ENCODE measurements at places on chromosomes 13 and 19. TPM values are rescaled to one million over a fixed set of nuclear protein-coding genes. Genes with fewer than 3 reads are reported as not detected.
A peak's percentile ranks its signal among the peaks of the same experiment; 100 is the strongest.

- no peak for DNase-seq
Measured at GRCh38 chr13:67094078-67094477, 136.1 kb downstream of the PCDH9 start.

GRCh38 chr13:45055198-45055901 lies 65.0 kb upstream of the GTF2F2 start:
- no peak for DNase-seq

DNA sequence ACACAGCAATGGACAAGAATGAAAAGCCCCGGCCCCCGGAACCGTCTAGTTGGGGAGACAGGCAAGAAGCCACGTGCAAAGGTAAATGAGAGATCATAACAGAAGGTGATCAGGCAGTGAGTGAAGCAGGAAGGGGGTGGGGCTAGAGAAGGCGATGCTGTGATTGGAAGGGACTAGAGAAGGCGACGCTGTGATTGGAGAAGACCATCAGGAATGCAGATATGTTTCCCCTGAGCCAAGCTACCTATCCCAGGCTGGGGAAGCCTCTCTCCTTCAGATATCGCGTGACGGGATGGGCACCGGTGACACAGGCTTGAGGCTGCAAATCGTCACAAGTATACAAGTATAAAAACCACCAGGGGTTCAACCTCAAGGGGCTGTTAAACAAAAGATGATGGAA lies 21.8 kb downstream of the DCAF15 start:
- no peak for DNase-seq

GRCh38 chr13:92994056-92994455 lies 232.6 kb upstream of the GPC6 start:
- no peak for DNase-seq

DNA sequence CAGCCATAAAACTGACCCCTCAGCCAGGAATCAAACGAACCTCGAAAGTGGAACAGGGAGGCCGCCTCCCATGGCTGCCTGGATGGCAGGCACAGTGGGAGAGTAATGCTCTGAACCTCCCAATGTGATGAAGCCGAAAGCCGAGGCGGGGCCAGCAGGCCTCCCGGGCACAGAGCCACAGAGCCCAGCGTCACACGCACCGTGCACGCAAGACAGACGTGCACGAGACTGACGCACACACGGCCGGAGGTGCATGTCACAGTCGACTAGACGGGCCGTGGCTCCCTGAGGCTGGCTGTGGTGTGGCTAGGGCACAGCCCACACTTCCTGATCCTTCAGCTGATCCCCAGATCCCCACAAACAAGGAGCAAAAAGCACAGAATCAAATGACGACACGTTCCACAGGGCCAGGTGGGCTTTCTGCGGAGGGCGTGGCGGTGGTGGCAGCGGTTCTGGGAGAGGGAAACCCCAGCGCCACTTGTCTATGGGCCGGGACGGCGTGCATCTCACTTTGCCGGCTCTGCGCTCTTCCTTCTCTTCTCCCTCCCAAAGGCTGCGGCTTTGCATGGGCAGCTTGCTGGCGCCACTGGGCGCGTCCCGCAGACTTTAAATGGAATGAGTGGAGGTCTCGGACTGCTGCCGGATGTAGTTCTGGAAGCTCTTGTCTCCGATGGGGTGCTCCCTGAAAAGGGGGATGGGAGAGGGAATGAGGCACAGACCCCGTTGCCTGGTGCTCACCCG lies 5.0 kb upstream of the C13orf46 start:
- DNase-seq = peak; percentile 1

- peak; percentile 33 for DNase-seq
Measured at GRCh38 chr13:53782488-53782961, 753.9 kb downstream of the OLFM4 start.

DNA sequence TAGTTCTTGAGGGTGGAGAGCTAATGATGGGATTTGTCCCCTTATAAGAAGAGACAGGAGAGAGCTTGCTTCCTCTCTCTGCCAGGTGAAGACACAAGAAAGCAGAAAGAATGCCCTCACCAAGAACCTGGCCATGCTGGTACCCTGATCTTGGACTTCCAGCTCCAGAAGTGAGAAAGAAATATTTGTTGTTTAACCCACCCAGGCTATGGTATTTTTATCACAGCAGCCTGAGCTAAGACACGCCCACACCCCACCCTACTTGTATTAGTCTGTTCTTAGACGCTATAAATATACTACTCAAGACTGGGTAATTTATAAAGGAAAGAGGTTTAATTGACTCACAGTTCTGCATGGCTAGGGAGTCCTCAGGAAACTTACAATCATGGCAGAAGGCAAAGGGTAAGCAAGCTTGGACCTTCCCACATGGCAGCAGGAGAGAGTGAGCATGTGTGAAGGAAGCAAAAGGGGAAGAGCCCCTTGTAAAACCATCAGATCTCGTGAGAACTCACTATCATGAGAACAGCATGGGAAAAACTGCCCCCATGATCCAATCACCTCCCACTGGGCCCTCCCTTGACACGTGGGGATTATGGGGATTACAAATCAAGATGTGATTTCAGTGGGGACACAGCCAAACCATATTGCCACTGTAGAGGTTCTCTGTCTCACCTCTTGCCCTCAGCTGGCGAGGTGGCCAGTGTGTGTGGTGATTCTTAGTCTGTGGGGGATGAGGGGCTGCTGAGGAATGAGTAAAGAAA lies 57.4 kb upstream of the RCBTB2 start:
- no peak for DNase-seq

DNA sequence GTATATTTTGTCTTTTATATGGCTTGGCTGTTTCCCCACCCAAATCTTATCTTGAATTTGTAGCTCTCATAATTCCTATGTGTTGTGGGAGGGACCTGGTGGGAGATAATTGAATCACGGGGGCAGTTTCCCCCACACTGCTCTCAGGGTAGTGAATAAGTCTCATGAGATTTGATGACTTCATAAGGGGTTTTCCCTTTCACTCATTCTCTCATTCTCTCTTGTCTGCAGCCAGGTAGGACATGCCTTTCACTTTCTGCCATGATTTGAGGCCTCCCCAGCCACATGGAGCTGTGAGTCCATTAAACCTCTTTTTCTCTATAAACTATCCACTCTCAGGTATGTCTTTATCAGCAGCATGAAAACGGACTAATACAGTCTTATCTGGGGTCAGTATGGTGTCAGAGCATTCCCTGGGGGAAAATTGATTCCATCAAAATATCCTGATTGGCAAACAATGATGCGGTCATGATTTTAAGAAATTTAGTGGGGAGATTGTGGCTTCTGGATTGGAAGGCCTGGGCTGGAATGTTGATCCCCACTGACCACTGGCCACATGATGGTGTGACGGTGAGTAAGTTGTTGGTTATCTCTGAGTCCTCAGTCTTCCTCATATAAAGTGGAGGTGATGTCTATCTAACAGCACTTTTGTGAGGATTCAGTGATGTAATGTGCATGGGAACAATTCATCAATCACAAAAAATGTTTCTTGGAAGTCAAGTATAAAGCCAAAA lies 27.5 kb upstream of the ANKRD10 start:
- DNase-seq = no peak

GRCh38 chr19:39264306-39265290 lies 3.6 kb upstream of the IFNL2 start:
- DNase-seq = no peak

DNA sequence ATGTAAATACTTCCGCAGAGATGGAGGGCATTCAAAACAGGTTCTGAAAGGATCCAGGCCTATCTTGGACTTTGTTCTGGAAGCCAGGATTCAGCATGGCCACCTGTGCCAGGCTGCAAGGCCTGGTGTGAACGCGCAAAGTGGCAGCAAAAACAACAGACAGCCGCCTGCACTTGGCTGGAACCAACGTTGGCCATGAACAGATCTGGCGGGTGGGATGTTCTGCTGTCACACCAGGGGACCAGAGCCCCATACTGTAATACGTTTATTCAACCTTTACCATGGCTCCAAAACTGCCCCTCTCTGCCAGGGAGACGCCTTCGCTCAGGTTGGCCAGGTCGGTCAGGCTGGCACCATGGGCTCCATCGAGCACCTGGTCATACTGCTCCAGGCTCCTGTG lies 69.7 kb downstream of the EPS15L1 start:
- no peak for DNase-seq

DNA sequence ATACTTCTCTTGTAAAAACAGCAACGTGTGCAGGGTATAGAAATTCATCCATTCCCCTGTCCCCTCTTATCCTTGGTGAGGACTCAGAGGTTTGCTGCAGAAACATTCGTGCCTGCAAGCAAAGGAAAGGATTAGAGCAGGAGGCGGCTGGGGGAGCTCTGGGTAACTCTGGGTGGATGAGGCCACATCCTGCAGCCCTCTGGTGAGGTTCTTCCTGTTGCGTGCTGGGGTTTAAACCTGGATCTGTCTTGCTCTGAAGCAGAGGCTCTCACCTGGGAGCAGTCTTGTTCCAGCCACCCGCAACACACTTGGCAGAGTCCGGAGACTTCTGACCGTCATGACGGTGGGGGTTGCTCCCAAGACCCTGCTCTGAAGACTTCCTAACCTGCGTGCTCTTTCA lies 69.2 kb downstream of the ATP11A start:
- no peak for DNase-seq

GRCh38 chr19:35438096-35438495 lies 10.0 kb upstream of the FFAR2 start:
- DNase-seq = peak; percentile 34

GRCh38 chr13:110265341-110265681 lies 41.6 kb downstream of the COL4A1 start:
- no peak for DNase-seq

DNA sequence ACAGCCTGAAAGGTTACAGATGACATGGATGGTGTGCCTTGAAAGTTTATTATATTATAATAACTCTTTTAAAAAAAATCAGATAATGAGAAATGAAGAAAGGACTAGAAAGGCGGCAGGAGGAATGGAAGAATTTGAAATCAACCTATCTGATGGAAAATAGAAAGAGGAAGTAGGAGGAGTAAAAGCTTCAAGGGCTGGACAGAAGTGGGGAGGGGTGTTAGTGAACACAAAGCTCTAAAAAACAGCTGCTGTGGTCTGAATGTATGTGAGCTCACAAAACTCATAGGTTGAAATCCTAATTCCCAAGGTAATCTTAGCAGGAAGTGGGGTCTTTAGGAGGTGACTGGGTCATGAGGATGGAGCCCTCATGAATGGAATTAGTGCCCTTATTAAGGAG lies 19.5 kb downstream of the CCDC70 start:
- DNase-seq = no peak

DNA sequence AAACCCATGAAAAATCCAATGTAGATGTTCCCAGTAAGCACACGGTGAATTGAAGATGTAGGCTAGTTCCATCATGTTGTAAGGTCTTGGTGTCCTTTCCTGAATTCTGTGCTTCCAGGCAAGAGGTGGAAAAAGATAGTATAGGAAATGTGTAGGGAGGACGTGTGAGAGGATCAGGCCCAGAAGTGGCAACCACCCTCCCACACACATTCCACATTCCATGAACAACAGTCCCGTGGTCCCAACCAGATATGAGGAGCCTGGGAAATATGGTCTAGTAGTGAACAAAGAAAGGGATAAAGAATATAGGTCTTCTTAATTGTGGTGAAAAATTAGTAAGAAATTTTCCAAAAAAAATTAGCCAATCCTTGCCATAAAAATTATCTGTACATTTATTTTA lies 1254.2 kb upstream of the SLC10A2 start:
- no peak for DNase-seq

- peak; percentile 36 for DNase-seq
Measured at GRCh38 chr13:113297370-113298042, 467 bp downstream of the LAMP1 start.

- no peak for DNase-seq
Measured at GRCh38 chr19:28746478-28746877, 466.5 kb downstream of the UQCRFS1 start.

DNA sequence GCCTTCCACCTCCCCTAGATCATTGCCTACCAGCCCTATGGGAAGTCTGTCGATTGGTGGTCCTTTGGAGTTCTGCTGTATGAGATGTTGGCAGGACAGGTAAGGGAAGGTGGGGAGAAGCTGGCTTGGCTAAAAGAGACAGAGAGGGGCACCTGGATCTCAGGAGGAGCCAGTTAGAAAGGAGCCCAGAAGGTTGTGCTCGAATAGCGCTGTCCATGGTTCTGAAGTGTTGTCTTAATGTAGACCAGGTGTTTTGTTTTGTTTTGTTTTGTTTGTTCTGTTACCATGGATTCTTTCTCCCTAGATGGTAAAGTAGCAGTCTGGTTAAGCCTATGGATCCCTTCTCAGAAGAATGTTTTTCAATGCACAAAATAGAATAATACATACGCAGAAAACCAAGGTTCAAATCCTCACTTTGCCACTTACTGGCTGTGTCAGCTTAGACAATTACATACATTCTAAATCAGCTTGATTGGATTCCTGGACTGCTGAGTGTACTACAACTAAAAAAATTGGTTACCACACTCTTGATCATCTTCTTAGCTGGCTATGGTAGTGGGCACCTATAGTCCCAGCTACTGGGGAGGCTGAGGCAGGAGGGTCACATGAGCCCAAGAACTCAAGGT lies 5.9 kb upstream of the CACNG7 start:
- peak; percentile 38 for DNase-seq

- DNase-seq = peak; percentile 70
Measured at GRCh38 chr19:15332311-15332996, at the start of gene BRD4. TSS of gene BRD4 (minus strand) at chr19:15332539. CDS start at chr19:15273099, 59,440 bp downstream.

GRCh38 chr19:31071136-31071855 lies 277.9 kb downstream of the TSHZ3 start:
- DNase-seq = peak; percentile 86

GRCh38 chr19:38500450-38500849 lies 67.0 kb downstream of the RYR1 start:
- no peak for DNase-seq

DNA sequence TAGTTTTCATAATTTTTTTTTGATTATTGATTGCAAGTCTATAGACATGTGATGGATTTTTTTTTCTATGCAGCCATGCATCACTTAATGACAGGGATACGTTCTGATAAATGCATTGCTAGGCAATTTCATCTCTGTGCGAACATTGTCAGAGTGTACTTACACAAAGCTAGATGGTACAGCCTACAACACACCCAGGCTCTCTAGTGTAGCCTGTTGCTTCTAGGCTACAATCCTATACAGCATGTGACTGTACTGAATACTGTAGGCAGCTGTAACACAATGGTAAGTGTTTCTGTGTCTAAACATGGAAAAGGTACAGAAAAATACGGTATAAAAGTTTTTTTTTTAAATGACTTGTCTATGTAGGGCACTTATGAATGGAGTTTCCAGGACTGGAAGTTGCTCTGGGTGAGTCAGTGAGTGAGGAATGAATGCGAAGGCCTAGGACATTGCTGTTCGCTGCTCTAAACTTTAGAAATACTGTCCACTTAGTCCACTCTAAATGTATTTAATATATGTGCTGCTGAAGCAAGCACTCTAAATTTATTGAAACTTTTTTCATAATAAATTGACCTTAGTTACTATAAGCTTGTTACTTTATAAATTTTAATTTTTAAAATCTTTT lies 20.3 kb downstream of the SPATA13 start:
- DNase-seq = no peak

- DNase-seq = no peak
Measured at GRCh38 chr19:46838160-46838559, 12.5 kb downstream of the AP2S1 start.

- peak; percentile 54 for DNase-seq
Measured at GRCh38 chr13:44778761-44779484, 202.8 kb upstream of the TSC22D1 start.

The OVOL3 gene
- total RNA-seq = not detected

The UBE2L5 gene
- not detected for total RNA-seq

The ZNF723 gene
- total RNA-seq = not detected

The FBXO17 gene
- 18.0 TPM for total RNA-seq

The NOTCH3 gene
- total RNA-seq = 22.3 TPM

The ZNF829 gene
- 4.3 TPM for total RNA-seq

The YJEFN3 gene
- total RNA-seq = 1.9 TPM

The SMAD9 gene
- 109 TPM for total RNA-seq

The SHISA7 gene
- not detected for total RNA-seq

The TRIP10 gene
- 60.6 TPM for total RNA-seq

The LILRA2 gene
- total RNA-seq = 1.1 TPM

The ZNF681 gene
- 2.1 TPM for total RNA-seq
